ENCODE measurements at places on chromosomes 2 and 18.

DNA sequence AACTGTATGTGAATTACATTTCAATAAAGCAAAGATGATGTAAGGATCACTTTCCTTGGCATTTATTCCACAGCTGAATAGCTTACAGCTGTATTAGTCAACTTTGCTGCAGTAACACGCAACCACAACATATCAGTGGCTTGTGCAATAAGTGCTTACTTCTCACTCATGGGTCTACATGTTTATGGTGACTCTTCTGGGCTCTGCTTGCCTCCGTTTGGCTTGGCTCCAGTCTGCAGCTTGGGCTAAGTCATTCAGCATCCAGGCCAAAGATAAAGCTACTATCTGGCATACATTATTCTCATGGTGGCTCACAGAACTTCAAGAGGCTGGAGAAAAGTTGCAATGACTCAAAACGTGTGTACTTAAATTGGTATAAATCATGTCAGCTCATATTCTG lies 355.0 kb downstream of the RNF144A start:
- DNase-seq = no peak

GRCh38 chr2:202007015-202007982 lies 26.4 kb upstream of the FZD7 start:
- DNase-seq = no peak

DNA sequence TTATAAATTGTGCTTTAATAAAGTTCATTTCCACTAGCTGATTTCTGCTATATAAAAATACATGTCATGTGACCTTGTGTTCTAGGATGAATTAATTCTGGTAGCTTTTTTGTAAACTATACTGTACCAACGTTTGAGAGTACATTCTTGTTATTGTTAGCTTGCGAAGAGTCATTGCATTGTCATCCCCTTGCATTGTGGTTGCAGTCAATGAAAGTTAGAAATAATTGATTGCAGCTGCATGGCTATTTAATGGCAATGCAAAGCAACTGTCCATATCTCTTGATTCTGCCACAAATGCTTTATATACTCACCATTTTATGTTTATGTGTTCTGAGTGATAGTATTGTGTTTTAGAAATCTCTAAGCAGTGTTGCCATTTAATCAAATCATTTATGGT lies 91.6 kb downstream of the ZNF407 start:
- DNase-seq = no peak

- DNase-seq = no peak
These were observed 3.6 kb upstream of the SMARCAL1 start for GRCh38 chr2:216408426-216409290.

DNA sequence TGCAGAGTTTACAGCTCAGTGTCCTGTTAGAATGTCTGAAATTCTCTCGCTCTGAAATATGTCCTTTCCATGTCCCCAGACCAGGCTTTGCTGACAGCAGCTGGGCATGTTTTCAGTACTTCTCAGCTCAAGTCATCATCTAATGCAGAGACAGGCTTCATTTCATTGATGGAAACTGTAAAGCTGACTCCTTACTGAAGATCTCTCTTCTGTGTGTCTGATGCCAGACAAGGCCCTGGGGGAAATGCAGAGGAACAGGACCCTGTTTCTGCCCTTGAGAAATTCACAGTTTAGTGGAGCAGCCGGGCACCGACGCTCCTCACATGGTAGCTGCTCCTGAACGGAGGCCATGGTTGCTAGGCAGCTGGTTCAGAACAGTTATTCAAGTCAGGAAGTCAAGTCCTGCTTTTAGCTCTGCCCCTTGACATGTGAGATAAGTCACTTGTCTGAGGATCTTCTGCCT lies 24.6 kb upstream of the FZD7 start:
- DNase-seq = no peak

DNA sequence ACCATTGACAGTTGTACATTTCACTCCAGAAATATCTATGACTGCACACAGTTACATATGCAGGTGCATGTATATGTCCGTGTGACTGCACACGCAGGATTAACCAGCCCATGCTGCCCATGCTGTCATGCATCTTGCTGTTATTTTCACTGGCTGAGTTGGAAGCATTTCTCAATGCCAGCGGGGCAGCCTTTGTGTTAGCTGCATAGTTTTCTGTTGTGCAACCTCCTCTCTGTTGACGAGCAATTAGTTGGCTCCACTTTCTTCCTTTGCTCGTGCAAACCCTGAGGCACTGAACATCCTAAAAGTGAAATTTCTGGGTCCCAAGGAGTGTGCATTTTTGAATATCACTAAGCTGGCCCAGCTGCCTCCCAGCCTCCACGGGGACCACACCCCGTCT lies 133.4 kb upstream of the GLI2 start:
- no peak for DNase-seq

DNA sequence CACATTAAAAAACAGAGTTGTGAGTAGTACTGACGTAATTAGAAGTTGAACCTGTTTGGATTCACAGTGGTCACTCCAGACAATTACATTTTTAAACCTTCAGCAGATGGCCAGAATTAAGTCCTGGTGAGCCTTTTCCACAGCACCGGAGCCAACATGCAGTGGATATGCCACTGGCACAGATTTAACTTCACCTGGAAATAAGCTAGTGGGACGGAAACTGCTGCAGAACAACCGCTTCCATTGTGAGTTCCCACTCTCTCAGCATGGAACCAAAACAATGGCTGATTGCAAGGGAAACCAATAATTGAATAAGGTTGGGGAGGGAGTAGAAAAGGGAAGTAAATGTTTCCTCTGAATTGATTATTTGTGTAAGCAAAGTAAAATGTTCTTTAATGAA lies 515.1 kb downstream of the STK39 start:
- no peak for DNase-seq

GRCh38 chr2:140882671-140883620 lies 1247.9 kb downstream of the LRP1B start:
- no peak for DNase-seq

DNA sequence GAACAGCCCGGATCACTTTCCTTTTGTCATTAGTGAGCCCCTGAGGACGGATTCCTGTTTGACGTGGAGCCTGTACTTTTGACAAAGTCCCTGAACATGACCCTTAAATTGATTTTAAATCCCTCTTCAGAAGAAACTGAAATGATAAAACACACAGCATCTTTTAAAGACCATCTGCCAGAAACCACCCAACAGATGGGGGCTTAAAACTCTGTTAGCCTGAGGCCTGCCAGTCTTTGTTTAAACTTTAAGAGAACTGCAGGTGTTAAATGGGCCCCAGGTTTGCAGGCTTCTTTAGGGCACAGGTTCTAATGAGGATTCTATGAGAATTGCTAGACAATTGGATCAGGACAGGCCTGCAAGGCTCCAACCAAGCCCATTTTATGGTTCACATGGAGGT lies 177.9 kb downstream of the ALK start:
- DNase-seq = no peak

- DNase-seq = no peak
These were observed 45.5 kb upstream of the CAVIN2 start for GRCh38 chr2:191892391-191892790.

- no peak for DNase-seq
These were observed 638 bp downstream of the ST3GAL5 start for GRCh38 chr2:85888020-85888683.

- no peak for DNase-seq
These were observed 101.5 kb upstream of the NEDD4L start for GRCh38 chr18:57942493-57942892.

DNA sequence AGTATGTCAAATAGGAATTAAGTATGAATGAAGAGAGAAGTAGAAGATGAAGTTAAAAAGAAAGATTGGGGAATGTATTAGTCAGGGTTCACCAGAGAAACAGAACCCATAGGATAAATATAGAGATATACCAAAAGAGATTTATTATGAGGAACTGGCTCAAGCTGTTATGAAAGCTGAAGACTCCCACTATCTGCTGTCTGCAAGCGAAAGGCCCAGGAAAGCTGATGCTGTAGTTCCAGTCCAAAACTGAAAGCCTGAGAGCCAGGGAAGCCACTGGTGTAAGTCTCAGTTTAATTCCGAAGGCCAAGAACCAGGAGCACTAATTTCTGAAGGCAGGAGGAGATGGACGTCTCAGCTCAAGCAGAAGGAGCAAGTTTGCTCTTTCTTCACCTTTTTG lies 200.9 kb upstream of the FN1 start:
- no peak for DNase-seq

DNA sequence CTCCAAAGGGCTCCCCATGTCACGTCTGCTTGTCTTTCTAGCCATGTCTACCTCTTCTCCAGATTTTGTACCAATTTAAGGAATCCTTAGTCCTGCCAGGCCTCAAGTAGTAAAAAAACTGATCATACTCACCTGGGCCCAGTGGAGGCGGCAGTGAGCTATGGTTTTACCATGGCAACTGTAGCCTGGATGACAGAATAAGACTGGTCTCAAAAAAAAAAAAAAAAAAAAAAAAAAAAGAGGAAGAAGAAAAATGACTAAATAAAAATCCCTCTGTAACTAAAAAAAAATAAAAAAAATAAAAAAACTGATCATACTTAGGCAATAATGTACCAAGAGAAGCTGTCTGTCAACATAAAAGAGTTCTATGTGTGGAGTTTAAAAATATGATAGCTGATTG lies 221.6 kb downstream of the NR4A2 start:
- DNase-seq = no peak

DNA sequence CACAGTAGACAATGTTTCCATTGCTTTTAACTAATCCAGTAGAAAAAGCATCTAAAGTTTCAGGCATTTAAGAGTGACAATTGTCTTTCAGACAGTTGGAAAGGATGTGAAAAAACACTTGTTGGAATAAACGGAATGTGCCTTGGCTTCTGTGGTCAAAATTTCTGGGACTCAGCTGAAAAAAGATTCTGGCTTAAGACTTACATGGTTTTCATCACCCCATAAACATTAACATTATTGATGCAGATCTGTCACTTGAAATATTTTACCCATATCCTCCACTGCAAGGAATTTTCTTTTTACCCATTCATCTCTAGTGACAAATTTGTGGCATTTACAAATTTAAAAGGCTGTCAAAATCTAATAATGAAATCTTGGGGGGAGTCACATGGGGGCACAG lies 166.0 kb downstream of the SRBD1 start:
- no peak for DNase-seq

DNA sequence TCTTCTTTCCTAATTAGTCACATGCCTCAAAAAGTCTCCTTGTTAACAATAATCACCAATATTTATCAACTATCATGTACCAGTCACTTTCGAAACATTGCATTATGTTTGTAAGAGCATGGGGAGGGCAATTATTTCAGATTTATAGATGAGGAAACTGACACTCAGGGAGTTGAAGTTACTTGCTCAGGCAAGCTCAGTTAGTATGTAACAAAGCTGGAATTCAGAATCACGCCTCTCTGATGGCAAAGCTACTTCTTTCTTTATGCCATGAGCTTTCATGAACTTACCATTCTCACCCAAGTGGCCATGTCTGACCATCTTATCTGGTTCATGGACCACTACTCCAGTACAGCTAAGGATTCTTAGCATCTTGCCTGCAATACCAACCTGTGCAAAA lies 183.4 kb upstream of the TANK start:
- DNase-seq = no peak

DNA sequence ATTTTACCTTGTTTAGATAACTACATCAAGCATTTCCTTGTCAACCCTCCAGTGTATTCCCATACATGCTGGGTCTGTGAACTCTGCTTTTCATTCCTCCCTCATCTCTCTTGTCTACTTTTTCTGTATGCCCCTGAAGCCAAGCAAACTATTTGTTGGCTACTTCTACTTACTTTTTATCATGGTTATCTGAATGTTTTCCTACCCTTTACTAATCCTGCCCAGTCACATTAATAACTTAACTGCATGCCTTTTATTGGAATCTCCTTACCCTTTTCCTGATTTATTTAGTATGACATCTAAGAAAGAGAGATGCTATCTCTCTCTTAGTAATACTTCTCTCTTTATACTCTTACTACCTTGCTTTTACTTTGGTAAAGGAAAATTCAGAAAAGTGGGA lies 17.0 kb downstream of the DCAF17 start:
- no peak for DNase-seq

DNA sequence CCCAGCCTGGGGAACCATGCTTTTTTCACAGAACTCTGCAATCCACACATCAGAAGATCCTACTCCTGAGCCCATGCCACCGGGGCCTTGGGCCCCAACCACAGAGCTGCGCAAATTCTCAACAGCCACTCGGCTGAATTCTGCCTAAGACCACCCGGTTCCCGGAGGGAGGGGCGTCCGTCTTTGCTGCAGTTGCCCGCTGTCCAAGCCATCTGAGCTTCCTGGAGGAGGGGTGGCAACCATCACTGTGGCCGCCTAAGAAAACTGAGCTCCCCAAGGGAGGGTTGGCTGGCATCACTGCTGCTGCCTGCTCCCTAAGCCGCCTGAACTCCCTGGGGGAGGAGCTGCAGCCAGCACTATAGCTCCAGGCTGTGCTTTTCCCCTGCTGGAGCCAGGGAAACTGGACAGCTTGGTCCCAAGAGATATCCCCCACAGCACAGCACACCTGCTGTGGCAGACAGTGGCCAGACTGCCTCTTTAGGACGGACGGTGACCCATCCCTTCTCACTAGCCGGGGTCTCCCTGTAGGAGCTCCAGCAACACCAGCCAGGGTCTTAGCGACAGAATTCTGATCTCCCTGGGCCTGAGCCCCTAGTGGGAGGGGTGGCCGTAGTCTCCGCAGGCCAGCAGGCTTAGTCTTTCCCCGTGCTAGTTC lies 1411.6 kb upstream of the CDH2 start:
- DNase-seq = no peak

DNA sequence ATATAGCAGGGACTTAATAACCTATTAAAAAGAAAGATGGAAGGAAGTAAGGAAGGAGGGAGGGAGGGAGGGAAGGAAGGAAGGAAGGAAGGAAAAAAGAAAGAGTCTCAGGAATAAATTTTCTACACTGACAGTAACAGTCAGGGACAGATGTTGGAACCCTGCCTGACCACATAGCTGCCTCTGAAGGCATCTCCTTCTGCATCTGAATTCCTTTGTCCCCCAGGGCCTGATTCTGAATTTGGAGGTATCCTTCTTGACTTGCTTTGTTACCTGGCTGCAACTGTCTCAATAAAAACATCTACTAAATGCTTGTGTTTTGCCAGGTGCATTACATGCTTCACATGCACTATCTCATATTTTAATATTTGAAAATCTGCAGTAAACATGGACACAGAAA lies 17.4 kb upstream of the LRATD1 start:
- DNase-seq = no peak

DNA sequence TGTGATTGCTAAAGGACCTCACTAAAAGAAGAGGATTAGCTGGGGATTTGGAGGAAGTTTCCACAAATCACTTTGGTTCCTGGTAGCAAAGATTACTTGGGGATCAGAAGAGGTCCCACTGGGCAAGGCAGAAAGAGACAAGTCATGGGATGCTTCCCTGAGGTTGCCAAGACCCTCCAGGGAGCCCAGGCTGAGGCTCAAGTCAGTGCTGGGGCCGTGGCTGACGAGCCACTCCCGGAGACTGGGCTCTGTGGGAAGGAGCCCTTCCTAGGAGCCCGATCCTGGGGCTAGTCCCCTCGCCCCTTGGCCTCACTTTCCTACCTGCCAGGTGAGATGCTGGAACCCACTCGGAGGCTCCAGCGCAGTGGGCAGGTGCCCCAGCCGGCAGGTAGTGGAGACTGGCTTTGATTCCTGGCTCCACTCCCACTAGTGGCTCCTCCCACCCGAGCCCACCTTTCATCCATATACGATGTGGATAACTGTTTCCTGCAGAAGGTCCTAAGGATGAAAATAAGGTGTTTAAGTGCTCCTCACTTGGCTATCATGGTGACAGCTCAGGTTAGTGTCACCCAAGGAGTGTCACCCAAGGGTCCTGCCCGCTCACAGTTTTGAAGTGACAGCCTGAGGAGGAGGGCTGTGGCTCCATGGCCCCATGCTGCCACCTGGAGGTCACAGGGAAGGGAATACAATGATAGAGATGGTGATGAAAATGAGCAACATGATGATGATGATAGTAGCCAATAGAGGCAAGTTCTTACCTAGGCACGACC lies 100.5 kb downstream of the CAPN13 start:
- no peak for DNase-seq

GRCh38 chr2:165401285-165401852 lies 68.1 kb upstream of the CSRNP3 start:
- DNase-seq = no peak
